ENCODE measurements at places on chromosomes 13 and 19.
A peak's percentile ranks its signal among the peaks of the same experiment; 100 is the strongest.

DNA sequence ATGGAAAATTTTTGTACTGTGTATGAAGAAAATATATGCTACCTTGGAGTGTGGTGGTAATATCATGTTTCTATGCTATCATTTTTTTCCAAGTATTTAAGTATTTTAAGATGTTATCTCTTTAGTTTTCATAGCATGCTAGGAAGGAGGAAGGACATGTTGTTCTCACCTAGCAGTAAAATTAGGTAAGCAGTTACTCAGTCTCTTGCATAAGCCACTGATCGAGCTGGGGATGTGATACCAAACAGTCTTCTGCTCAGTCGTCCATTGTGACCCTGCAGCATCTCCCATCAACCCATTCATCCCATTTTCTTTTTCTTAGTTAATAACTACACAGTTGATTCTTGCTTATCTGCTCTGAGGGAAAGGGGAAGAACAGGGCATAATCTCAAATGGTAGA lies 130.6 kb downstream of the KLF5 start:
- DNase-seq, result no peak

- no peak for DNase-seq
These were observed 28.2 kb upstream of the C13orf46 start for GRCh38 chr13:114002009-114002544.

DNA sequence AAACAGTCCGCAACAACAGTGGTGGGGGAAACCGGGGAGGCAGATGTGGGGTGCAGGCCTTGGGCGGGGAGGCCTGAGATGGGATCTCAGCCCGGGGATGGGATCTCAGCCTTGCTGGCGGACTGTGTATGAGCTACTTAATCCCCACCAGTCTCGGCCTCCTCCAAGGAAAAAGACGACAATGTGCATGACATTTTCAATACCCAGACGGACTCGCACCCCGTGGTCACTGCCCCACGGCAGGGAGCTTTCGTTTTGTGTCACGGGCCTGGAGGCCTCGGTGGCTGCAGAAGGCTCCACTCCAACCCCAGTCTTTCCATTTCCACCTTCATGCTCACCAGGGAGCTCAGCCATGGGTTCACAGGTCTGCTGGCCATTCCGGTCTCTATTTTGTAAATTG lies 25.5 kb downstream of the GRTP1 start:
- DNase-seq, result no peak

- peak; percentile 84 for DNase-seq
These were observed 6.1 kb downstream of the FSD1 start for GRCh38 chr19:4310247-4311121.

- no peak for DNase-seq
These were observed 56.6 kb upstream of the GPC6 start for GRCh38 chr13:93169980-93170379.

- peak; percentile 68 for DNase-seq
These were observed 57.2 kb upstream of the ZNRF4 start for GRCh38 chr19:5397804-5398692.

- DNase-seq, result no peak
These were observed 13.8 kb upstream of the ILF3 start for GRCh38 chr19:10640361-10640760.

DNA sequence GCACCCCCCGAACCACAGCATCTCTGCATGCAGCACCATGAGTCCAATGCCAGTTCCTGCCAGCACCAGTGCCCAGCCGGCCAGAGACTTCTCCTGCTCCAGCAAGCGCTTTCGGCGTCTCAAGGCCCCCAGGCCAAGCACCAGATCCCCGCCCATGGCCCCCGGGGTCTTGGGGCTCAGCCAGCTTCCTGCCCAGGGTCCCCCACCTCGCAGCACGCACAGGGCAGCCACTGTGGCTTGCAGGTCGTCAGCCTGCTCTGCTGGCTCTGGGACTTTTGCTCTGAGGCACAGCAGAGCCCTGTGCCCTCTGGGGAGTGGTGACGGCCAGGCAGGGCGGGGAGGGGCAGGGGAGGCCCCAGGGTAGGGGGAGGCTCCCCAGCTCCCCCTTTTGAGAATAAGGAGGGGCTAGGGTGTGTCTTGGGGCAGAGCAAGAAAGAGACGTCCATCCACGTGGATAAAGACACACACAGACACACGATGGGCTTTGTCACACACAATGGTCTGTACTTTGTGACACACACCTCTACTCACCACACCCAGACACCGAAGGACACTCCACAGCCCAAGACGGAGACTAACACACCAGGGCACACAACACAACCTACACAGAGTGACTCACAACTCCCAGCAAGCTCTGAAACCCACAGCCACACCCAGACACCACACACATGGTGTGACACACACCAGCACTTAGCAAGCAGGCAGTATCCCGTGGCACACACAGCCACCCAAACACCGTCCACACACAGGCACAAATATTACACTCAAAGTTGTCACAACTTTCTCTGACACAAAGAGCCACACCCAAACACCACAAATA lies at the start of gene KCNN4:
Gene KCNN4, minus strand, starts transcription at position 268 of the 820 bp plus-strand sequence. Its CDS starts 112 bp downstream, at position 156.
- DNase-seq, result no peak

- no peak for DNase-seq
These were observed 11.8 kb downstream of the PGLS start for GRCh38 chr19:17522988-17523872.

GRCh38 chr19:13579388-13580060 lies 73.2 kb upstream of the CACNA1A start:
- no peak for DNase-seq

DNA sequence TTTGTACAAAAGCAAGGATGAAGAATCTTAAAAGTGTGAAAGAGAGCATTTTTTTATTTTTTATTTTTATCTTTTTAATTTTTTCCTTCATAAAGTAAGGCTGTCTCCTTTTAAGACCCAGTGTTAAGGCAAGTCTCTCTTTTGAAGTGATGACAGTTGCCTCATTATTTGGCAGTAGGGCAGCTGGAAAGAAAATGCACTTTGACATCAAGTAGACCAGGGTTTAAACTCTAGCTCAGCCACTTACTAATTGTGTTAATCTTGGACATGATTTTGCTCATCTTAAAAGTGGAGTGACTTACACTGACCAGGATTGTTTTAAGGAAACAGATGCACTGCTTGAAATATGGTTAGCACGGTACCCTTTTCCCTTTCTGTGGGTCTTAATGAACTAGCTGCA lies 18.5 kb downstream of the GPALPP1 start:
- DNase-seq, result no peak

DNA sequence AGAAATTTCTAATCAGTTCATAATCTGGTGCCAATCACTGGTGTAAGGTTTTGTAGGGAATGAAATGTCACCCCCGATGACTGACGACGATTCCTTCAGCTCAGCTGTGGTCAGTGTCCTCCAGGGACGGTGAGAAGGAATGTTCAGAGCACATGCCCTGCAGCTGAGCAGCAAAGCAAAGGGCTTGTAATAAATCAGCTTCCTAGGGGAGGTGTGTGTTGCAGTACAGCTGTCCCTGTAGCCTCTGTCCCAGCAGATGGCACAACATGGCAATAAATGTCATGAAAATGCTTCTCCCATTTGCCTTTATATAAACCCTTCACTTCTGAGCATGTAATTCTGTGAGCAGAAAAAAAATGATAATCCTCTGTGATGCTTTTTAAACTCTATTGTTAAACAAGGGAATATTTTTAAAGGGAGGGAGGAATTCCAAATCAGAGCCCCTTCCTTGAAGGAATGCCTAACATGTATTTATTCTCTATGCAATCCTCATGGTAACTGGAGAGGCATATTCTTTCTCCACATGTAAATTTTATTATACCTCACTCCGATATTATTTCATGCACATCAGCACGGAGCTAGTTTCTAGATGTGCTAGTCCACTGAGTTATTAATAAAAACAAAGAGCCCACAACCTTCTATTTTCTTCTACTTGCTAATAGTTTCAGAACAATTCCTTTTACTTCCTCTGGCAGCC lies 102.5 kb downstream of the FAM216B start:
- no peak for DNase-seq

DNA sequence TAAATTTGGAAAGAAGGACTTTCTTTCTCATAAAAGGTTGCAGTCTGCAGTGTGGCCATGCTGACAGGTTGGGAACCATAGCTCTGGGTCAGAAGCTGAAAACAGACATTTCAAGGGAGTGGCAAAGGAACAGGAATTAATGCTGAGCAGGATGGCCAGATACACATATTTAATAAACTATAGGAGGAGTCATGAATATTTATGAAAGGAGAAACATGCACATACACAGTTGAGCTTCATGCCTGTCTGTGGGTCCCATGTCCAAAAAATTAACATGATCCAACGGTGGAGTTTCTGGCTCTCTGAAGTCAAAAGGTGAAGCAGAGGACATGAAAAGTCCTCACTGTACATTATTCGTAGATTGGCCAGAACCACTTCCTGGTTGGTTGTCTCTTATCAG lies 2556.0 kb downstream of the PCDH9 start:
- no peak for DNase-seq

GRCh38 chr13:82739881-82740280 lies 1142.4 kb downstream of the SLITRK1 start:
- no peak for DNase-seq

DNA sequence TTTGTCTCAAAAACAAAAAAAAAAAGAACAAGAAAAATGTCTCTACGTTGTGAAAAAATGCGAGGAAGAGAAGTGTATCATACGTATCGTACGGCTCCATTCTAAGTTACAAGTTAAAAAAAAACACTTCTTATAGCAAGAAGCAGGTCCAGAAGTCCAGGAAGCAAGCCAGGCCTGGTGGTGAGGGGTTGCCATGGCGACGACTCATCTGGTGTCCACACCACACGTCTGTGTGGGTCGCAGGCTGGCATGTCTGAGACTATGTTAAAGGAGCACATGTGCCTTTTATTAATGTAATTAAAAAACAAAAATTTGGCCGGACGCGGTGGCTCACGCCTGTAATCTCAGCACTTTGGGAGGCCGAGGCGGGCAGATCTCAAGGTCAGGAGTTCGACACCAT lies 5.9 kb downstream of the MED16 start:
- no peak for DNase-seq

DNA sequence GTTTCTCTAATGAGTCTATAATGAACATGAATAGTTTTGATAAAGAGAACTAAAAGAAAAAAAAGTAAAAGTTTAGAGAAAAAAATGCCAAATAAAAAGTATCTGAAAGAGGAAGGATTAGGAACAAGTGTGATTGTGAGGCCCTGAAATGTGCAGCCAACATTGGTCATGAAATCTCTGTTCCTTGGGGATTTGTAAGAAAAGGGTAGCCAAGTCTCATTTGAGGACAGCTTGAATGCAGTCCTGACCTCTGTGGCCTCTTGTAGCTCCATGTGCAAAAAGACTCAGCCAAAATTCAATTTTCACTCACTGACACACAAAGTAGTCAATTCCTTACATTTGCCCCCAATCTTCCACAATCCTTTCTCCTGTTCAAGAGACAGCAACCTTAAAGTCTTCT lies 167.9 kb downstream of the KLF12 start:
- DNase-seq, result no peak

Data from H1 (cell line).